Activated CD8-positive, alpha-beta T cell treated with anti-CD3 and anti-CD28 coated beads for 36 hours (primary cell): ENCODE measurements at places on chromosomes 12 and 14.

- DNase-seq: no peak
Measured at GRCh38 chr14:34943506-34943905, 39.3 kb upstream of the SRP54 start.

DNA sequence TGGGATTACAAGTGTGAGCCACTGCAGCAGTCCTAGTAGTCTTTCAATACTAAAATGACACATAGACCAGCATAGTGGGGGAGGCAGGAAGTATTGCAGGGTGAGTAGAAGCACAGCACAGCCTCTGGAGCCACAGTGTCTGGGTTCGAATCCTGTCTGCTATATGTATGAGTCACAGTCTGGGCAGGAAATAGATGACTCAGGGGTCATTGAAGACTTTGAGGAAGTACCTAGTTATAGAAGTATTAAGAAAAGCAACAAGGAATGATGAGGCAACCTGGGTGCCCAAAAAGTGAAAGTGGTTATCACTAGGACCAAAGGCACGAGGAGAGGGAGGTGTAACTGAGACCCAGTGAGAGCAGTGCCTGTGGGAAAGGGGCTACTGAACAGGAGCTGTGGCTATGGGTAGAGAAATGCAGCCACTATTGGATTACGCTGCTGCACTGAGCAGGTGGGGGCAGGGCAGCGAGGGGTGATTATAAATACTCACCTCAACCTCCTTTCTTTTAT lies 124.0 kb downstream of the PDE3A start:
- peak; percentile 59 for DNase-seq

GRCh38 chr12:30813525-30814294 lies 59.0 kb upstream of the CAPRIN2 start:
- DNase-seq: peak; percentile 14

DNA sequence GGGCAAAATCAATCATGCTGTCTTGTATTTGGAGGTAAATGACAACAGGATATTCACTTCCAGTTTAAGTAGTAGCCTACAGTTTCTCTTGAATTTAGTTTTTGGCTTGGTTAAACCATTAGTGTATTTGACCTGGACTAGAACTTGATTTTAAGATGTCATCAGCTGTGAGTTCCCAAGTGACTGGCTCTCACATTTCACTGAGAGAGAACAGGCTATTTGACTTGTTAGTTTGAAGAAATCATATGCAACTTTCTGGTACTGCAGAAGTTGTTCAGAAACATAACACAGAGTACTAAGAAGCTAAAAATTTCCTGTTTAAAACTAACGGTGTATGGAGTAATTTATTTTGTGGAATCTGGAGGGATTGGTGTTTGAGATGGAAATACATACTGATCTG lies 22.3 kb downstream of the MNAT1 start:
- DNase-seq: no peak

GRCh38 chr14:73722581-73722980 lies 8.4 kb upstream of the PNMA1 start:
- no peak for DNase-seq

DNA sequence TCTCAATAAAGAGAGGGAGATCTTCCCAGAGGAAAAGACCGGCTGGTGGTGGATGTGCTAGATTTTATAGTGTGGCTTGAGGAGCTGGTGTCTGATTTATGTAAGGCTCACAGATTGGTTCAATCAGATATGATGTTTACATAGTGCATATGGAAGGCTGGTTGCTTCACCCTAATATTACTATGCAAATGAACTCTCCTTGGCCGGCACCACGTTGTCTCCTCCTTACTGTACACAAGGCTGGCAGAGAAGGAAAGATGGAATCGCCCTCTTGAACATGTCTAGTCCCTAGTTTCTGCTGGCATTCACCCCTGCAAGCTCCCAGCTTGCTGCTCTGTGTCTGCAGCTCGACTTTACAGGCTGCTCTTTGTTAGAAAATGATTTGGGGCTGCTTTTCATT lies 8.9 kb downstream of the FAM186A start:
- DNase-seq: no peak

DNA sequence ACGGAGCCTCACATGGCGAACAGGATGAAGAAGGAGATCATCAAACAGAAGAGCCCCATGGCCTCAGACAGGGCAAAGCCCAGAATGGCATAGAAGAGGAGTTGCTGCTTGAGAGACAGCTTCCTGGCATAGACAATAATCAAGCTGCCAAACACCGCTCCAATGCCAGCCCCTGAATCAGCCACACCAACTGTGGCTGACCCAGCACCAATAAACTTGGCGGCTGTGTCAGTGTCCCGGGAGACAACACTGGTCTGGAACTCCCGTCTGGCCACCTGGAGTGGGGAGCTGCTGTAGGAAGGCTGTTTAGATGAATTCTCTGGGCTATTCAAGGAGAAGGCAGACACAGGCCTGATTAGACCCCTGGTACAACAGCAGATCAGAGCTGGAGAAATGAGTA lies 100.1 kb downstream of the HEATR5A start:
- DNase-seq: no peak

- no peak for DNase-seq
Measured at GRCh38 chr12:17060260-17060659, 454.3 kb upstream of the LMO3 start.

- DNase-seq: no peak
Measured at GRCh38 chr12:9039397-9039977, 50.1 kb downstream of the KLRG1 start.

GRCh38 chr14:98444077-98444476 lies 827.9 kb downstream of the BCL11B start:
- DNase-seq: peak; percentile 25

GRCh38 chr12:89140602-89141238 lies 211.6 kb downstream of the DUSP6 start:
- no peak for DNase-seq

- DNase-seq: no peak
Measured at GRCh38 chr14:100885617-100886016, 17.9 kb downstream of the RTL1 start.

GRCh38 chr14:88804035-88804434 lies 11.3 kb upstream of the EML5 start:
- DNase-seq: no peak

GRCh38 chr12:89353188-89353822 lies 1.0 kb upstream of the DUSP6 start:
- DNase-seq: peak; percentile 54

GRCh38 chr12:103824290-103824689 lies 16.7 kb downstream of the NT5DC3 start:
- no peak for DNase-seq

DNA sequence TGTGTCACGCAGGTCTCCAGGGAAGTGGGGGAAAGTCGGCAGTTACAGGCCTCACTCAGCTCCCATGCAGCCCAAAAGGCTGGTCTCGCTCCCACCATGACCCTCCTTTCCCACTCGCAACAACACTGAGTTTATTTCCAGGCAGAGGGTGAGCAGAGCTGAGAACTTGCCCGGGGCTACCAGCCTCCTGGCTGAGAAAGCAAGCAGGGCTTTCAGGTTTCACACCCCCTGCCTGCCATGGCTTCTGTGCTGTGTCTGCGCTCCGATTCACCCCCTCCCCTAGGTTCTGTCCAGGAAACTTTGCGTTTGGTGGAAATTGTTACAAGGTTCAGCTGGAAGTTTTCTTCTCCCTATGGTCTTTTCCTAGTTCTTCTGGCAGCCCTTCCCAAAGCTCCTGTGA lies 17.1 kb downstream of the OR10G2 start:
- no peak for DNase-seq

DNA sequence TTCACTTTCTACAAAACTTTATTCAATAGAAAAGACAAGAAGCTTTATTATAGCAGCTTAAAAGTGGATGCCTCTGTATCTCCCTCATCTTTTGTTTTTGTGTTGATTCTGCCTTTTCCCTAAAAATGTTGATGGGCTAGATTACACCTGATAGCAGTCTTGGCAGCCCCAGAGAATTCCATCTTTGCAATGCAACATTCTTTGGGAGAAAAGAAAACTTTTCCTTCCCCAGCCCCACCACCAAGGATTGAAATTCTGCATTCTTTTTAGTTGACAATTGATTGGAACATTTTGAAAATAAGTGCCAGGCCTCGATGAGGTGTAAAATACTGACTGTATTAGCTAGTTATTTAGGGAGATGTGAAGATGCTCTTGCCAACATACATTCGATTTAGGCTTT lies 306.8 kb upstream of the G2E3 start:
- no peak for DNase-seq

DNA sequence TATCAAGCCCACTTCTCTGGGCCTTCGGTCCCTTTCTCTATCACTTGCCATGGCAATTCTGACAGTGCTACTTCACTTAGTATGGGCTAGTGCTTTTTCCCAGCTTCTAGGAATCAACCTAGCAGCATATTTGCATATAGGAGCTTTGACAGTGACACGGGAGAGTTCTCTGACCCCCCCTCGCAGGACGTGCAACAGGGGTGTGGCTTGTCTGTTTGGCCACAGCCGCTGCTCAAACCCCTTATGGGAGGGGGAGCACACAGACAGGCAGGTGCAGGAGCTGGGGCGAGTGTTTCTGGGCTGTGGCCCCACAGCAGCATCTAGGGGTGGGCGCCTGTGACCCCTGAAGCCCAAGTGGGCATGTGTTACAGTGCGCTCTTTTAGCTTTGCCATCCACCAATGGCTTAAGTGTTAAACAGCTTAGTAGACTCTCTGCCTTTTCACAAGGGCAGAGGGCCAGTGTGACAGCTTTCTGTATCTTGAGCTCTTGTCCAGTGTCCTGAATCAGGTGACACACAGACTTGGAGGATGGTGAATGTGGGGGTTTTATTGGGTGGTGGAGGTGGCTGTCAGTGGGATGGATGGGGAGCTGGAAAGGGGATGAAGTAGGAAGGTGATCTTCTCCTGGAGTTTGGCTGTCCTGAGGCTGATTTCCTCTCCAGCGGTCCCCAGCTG lies 229.3 kb downstream of the PCNX1 start:
- DNase-seq: no peak
